ENCODE measurements at places on chromosomes 3 and 15. TPM values are rescaled to one million over a fixed set of nuclear protein-coding genes. Genes with fewer than 3 reads are reported as not detected.

GRCh38 chr3:18988614-18989229 is 159.6 kb upstream of the KCNH8 start:
- no peak for DNase-seq

GRCh38 chr15:77982127-77982490 is 95.4 kb downstream of the TBC1D2B start:
- no peak for DNase-seq

DNA sequence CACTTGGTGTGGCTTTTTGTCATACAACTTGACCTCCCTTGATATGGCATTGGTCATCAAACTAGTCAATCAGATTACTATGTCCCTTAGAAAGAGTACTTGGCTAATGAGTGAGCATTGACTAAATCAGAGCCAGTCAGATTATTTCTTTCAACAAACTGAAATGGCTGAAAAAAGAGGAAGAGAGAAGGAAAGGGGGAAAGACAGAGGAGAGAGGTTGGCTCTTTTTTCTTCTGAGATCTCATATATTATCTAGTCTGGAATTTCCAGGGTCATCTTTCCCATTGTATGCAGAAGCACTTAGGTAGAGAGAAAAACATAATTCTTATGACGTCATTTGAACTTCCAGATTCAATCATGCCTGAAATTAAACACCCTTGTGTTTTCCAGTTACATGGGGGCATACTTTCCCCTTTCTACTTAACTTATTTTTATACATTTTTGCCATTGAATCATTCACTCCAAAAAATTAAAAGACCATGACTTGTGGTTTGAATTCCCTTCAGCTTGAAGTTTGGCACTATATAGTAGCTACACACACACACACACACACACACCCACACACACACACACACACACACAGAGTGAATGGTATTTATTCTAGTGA is 387.8 kb downstream of the LSAMP start:
- no peak for DNase-seq

GRCh38 chr3:139718415-139718814 is 40.6 kb upstream of the NMNAT3 start:
- DNase-seq: peak; percentile 7

DNA sequence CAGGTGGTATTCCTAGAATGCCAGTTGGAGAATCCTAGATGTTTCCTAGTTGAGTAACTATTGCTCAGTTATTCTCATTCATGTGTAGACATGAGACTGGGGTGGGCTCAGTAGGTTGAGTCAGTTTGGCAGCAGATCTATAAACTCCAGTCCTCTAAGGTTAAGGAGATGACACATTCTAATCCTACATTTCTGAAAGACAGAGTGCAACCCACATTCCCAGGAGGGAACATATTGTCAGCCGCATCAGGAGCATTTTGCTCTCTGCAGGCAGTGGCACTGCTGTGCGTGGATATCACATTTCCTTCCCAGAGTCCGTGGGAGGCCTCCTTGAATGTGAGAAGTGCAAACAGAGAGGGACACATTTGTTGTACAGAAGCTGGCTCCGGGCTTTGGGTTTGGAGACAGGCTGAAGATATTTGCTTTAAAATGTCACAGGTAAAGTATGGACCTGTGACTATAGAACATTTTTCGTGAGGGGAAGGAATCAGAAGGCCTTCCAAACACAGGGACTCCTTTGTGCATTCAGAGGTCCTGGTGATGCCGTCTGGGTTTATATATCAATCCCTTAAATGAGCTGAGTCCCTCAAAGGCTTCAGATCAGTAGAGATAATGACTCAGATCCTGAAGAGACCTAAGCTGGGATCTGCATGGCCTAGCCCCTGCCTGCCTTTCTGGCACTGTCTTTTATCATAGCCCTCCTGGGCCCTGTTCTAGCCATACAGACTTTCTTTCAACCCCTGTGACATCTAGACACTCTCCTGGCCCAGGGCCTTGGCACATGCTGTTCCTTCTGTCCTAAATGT is 156.5 kb downstream of the CADPS start:
- no peak for DNase-seq

GRCh38 chr3:100106094-100106493 is 8.2 kb downstream of the FILIP1L start:
- no peak for DNase-seq

- no peak for DNase-seq
These were observed 65.9 kb upstream of the PLXND1 start for GRCh38 chr3:129672412-129672811.

- no peak for DNase-seq
These were observed 100.4 kb downstream of the PPM1L start for GRCh38 chr3:160856450-160856849.

- no peak for DNase-seq
These were observed 8.4 kb downstream of the MED12L start for GRCh38 chr3:151093905-151094304.

DNA sequence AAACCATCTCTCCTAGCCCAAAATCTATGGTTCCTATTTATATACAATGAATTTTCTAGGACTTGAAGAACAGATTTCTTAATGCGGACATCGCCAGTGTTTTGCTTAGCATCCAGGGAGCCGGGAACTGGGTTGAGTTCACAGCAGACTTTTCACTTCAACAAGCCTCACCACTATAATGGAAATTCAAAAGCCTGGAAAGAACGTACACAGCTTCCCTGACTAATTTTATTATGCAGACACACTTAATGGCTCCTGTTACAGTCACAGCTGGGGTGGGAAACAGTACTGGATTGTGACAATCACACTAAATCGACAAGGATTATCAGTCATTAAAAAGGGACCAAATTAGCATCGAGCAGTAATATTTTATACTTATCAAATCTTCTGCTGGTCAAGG is 129.2 kb upstream of the BNIP2 start:
- DNase-seq: no peak

DNA sequence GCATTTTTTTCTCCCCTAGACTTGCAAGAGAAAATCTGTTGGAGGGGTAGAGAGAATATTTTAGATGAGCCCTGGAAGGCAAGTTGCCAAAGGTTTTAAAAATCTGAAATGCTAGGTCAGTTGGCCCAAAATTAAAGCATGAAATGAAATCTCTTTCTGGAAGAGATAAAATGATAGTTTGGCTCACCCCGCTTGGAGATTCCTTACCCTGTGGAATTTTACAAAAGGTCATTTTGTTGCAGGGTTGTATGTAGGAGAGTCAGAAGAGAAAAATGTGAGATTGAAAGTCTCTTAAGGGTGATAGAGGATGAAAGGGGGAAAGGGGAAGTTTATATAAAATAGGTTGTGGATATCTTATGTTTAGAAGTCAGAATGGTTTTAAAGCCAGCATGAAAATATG is 277.8 kb downstream of the CD47 start:
- no peak for DNase-seq

DNA sequence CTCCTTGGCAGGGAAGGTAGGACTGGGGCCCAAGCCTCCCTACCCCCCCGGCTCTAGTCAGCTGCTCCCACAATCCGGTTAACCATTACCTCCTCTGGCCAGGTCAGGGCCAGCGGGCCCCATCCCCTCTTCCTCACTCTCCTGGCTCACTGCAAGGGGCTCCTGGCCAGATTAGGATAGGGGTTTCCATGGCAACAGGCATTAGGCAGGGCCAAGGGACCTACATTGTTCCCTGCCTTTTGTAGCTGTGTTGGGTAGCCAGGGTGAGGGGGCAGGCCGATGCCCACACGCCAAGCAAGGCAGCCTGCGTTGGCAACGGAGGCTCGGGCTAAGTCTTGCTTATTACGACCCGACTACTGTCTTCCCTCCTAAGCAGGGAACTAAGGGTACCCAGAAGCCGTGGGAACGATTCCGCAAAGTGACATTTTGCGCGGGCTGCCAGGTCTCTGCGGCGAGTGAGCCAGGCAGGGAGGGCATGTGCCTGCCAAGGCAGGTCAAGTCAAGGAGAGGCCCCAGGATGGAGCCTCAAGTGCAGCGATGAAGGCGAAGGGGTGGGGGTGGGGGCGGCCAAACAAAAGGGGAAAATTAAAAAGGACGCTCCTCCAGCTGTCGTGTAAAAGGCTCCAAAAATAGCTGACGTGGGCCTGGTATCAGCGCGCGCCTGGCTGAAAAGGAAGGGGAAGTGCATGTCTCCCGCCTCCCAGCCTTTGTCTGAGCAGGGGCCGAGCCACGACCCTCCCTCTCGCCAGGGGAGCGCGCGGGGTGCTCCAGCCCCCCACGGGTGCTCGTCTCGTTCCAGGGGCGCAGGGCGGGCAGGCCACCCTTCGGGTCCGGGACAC is 919 bp downstream of the IDH2 start:
- peak; percentile 54 for DNase-seq

- DNase-seq: no peak
These were observed 31.1 kb downstream of the FAM174B start for GRCh38 chr15:92624401-92624991.

- no peak for DNase-seq
These were observed 24.2 kb downstream of the NMNAT3 start for GRCh38 chr3:139653582-139653981.

DNA sequence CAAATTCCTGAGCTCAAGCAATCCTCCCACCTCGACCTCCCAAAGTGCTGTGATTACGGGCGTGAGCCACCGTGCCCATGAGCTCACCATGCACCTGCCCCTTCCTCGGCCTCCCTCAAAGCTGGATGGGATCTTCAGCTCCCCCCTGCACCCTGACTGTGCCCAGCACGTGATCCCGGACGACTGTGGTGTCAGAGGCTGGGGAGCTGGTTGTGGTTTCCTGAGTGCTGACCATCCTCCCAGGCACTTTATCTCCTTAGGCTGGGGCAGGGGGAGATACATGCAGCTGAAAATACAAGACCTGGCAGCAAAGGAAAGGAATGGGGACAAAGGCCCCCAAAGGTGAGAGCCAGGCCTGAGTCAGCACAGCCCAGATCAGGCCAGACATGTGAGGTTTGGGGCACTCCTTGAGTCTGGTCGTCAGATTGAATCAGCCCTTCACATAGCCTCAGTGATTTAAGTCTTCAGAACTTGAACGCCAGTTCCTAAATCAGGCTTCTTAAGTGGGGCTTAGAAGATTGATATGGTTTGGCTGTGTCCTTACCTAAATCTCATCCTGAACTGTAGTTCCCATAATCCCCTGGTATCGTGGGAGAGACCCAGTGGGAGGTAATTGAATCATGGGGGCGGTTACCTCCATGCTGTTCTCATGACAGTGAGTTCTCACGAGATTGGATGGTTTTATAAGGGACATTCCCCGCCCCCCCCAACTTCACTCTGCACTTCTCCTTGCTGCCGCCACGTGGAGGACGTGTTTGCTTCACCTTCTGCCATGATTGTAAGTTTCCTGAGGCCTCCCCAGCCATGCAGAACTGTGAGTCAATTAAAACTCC is 35.8 kb downstream of the PRKCD start:
- peak; percentile 56 for DNase-seq

GRCh38 chr15:27973886-27974285 is 125.2 kb downstream of the OCA2 start:
- DNase-seq: no peak

DNA sequence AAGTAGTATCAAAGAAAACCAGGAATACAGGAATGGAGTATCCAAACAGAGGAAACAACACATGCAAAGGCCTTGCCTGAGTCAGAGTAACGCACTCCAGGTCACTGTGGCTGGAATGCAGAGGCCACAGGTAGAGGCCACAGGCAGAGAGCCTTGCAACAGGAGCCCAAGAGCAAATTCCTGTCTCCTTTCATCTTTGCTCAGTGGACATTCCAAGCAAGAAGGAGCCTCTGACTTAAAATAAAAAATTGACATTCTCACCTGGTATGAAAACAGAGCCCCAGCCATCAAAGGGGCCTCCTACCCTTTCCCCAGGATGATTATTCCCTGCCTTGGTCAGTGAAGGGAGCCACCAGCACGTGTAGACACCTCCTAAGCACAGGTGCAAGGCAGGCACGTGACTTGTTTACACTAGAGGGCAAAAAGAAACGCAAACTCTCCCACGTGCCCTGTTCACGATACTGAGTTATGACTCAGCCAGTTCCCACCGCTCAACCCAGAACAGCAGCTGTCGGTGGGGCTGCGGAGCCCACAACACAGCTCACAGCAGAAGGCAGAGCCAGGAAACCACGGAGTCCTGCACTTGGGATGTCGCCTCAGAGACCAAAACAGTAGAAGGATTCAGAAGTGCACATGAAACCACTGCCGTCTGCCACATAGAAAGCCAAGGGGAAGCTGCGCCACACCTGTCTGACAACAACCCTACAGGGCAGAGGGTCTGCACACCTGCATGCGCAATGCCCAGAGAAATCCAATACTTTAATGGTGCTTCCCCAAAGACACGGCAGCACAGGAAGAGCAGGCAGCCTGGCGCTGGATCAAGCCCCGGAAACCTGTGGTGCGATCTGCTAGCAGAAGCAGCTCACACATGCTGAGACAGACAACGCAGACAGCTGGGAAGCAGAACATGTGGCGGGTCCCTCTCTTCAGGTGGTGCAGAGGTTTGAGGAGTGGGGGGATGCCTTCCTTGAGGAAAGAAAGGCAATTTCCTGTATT is 52.1 kb downstream of the ITGB5 start:
- DNase-seq: peak; percentile 61

DNA sequence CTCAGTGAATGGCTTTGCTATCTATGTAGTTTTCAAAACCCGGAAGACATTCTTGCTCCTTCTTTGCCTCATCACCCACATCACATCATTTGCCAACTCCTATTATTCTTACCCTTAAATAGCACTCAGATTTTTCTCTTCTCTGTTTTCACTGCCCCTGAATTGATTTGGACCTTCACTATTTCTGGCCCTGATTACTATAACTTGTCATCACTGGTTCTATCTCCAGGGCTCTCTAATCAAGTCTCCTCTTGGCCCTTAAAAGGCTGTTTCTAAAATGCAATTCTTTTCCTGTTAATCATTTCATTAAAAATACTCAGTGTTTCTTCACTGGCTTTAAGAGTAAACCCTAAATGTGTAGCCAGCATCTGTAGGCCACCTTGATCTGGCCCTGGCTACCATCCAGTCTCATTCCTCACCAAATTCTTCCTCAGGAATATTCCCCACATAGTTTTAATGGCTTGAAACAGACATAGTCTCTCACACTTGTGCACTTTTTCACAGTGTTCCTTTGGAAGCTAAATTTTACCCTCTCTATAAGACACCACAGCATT is 437.1 kb upstream of the CBLB start:
- no peak for DNase-seq

Gene PBRM1
- 57.0 TPM for total RNA-seq

Gene SOX14
- total RNA-seq: not detected

Gene SNX22
- 0.73 TPM for total RNA-seq

Gene MAGEF1
- total RNA-seq: 25.4 TPM

Gene SPTSSB
- 1.1 TPM for total RNA-seq

Gene ALDH1A3
- 3.9 TPM for total RNA-seq

Gene CHDH
- 30.6 TPM for total RNA-seq

Gene GRAMD1C
- total RNA-seq: 8.2 TPM

Gene ZNF445
- total RNA-seq: 14.7 TPM

Gene TMCO5A
- total RNA-seq: not detected

Gene RAB6B
- total RNA-seq: 8.3 TPM

Gene SNTN
- 0.39 TPM for total RNA-seq

Gene IQGAP1
- 197 TPM for total RNA-seq

Data from left colon (tissue), 2 donors.